ENCODE measurements at places on chromosomes 7 and 10. TPM values are rescaled to one million over a fixed set of nuclear protein-coding genes. Genes with fewer than 3 reads are reported as not detected.

CYP26A1 gene
- total RNA-seq, result not detected

EPHA1 gene
- total RNA-seq, result 34.4 TPM

AEBP1 gene
- 7.8 TPM for total RNA-seq

GBX1 gene
- not detected for total RNA-seq

TSPAN12 gene
- not detected for total RNA-seq

MEIG1 gene
- not detected for total RNA-seq

Measured in CD4-positive, alpha-beta memory T cell (primary cell).